Activated CD4-positive, alpha-beta T cell treated with anti-CD3 and anti-CD28 coated beads, Interleukin-10, Interleukin-2, amounts not matched to agents 100 ng/mL and 50 ng/mL, durations not matched to agents 16 hours and 8 hours (primary cell): ENCODE measurements at places on chromosomes 6 and 20.
A peak's percentile ranks its signal among the peaks of the same experiment; 100 is the strongest.

DNA sequence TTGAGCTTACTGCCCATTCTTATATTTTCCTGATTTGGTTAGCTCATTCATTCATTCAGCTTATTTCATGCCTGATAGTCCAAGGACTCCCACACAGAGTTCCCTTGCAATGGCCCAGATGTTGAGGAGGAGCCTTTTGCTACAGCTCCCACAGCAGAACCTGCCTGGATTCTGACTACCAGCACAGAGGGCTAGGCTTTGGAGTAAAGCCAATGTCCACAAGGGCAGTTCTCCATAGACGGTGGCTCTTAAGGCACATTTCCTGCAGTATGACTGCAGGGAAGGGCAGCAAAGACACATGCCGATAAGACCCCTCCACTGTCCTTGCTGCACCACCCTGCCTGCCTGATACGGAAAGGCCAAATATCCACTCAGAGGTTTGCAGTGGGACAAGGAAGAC, 112.3 kb upstream of the SYNDIG1 start:
- no peak for DNase-seq

- DNase-seq: no peak
Measured at GRCh38 chr20:44691424-44692423, 23.4 kb upstream of the CCN5 start.

DNA sequence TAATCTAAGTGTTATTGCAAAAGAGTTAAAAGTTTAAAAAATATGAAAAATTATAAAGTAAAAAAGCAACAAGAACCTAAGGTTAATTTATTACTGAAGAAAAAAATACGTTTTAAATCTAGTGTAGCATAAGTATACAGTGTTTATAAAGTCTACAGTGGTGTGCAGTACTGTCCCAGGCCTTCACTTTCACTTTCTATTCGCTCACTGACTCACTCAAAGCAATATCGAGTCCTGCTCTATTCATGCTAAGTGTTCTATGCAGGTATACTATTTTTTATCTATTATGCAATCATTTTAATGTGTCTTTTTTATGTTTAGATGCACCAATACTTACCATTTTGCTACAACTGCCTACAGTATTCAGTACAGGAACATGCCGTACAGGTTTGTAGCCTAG, 113.0 kb downstream of the MANEA start:
- peak; percentile 9 for DNase-seq

DNA sequence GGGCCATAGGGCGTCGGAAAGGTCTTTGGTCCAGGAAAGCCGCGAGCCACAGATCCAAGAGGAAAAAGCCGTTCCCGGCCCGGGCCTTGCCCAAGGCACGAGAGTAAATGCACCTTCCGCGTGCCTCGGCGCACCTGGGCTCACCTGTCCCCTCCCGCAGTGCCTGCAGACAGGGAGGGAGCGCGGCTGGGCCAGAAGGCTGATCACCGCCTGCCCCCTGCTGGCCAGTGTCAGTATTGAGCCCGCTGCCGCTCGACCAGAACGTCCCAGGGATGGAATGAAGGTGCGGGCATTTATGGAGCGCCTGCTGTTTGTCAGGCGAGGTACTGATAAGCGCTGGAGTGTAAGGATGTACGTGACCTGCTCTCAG, 679 bp upstream of the LPIN3 start:
- DNase-seq: peak; percentile 85
